ENCODE measurements at places on chromosomes 1 and 21.

DNA sequence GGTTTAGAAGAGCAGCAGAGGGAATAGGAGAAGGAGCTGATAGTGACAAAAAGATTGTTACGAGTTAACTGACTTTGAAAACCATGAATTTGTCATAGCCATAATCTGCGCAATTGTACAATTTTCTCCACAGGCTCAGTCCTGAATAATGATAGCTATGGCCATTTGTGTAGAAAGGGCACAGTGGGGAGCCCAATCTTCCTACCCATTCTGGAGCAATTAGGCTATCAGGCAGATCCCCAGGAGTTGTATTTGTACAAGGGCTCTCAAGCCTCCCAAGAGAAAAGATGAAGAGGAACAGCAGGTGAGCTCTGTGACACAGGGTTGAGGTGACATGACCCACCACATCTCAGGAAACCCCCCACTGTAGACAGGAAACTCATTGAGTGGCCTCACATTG is 42.1 kb upstream of the SAMD13 start:
- no peak for DNase-seq

DNA sequence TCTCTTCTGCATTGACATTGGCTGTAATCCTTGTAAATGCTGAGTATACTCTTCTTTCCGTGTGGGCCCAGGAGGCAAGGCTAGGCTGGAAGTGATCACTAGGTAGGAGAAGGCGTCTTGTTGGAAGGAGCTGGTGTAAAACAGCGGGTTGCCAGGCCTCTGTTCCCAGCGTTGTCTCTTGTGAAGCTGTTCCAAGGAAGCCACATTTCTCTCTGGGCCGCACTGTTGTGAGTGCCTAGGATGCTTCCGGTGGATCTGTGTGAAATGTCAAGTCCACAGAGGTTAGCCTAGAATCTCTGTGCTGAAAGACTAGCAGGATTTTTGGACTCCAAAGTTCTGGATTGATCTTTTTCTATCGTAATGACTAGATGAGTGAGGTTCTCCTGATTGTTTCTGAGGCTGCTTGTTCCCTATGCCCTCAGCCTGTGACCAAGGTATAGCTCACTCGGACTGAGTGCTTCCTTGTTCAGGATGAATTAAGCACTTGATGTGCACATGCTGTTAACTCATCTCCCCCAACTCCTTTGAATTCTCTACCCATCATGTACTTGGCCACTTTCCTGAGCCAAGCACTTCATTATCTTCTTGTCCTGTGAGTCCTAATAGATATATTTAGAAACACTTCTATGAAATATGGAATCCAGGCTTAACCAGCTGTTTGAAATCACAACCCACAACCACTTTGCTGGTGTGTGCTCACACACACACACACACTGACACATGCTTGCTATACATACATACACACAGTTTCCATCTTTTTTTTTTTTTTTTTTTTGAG is 63.3 kb downstream of the PBX1 start:
- no peak for DNase-seq

DNA sequence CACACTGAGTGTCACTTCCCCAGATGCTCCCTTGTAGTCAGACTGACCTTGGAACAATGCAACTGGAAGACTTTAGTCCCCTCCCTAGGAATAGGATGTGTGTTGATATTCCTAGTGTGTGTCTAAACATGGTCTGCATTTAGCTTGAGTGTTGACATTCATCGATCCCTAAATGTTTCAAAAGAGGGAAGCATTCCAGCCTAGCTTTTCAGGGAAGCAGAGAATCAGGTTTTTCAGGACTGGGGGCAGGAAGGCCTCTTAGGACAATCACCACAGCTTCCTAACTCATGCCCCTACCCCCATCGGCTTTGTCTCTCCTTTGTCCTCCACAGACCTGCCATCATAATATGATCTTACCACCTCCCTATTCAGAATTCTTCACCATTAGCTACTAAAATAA is 43.4 kb downstream of the NMNAT2 start:
- DNase-seq, result no peak

DNA sequence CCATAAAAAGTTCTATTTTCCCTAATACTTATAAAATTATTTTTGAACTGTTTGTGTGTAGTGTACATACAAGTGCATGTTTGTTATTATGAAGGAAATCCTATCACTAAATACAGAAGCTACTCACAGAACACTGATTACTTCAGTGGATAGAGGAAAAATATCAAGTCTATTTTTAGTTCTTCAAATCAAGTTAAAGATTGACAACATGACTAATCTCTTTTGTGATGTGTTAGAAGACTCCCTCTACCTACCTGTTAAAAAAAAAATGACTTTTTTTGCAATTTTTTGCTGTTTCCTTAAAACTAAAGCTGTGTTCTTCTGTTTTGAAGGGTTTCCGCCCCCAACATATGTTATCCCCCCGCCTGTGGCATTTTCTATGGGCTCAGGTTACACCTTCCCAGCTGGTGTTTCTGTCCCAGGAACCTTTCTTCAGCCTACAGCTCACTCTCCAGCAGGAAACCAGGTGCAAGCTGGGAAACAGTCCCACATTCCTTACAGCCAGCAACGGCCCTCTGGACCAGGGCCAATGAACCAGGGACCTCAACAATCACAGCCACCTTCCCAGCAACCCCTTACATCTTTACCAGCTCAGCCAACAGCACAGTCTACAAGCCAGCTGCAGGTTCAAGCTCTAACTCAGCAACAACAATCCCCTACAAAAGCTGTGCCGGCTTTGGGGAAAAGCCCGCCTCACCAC is 45.5 kb downstream of the NCF2 start:
- DNase-seq, result no peak

GRCh38 chr1:156893048-156893953 is at the start of gene PEAR1:
PEAR1 (plus strand) TSS chr1:156893718; CDS start chr1:156903927, 10,209 bp downstream.
- no peak for DNase-seq

GRCh38 chr1:74468982-74469603 is 43.3 kb downstream of the LRRC53 start:
- DNase-seq, result no peak

DNA sequence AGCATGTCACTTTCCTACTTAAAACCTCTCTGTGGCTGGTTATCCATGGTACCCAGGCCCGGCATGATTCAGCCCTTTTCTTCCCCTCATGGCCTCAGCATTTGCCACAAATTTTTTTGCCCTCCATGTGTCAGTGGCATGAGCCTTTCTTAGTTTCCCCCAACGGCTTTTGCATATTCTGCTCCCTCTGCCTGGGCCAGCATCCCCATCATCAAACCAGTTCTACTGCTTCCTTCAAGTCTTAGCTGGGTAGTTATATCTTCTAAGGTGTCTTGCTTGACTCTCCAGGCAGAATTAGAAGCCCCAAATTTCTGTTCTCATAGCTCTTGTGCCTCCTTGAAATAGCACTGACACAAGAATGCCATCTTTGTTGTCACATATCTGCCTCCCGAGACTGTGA is 127.9 kb downstream of the ELAVL4 start:
- DNase-seq, result no peak

- DNase-seq, result no peak
These were observed 325.7 kb downstream of the TGFB2 start for GRCh38 chr1:218670875-218671274.

DNA sequence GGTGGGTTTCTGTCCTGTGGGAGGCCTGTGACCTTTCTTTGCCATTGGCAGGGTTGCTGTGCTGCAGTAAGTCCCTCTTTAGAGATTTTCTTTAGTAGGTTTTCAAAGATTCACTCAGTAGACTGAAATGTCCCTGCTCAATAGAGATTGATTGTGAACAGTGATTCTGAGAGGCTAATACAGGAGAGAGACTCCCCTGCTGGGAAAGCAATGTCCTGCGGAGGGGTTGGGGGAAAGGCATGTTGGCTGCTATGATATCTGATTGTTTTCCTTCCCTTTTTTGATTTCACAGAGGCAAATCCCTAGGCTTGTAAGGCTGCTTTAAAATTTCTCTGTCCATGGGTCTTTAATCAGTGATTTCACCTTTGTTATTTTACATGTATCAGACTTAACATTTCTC is 589.9 kb downstream of the ADGRL2 start:
- DNase-seq, result no peak

DNA sequence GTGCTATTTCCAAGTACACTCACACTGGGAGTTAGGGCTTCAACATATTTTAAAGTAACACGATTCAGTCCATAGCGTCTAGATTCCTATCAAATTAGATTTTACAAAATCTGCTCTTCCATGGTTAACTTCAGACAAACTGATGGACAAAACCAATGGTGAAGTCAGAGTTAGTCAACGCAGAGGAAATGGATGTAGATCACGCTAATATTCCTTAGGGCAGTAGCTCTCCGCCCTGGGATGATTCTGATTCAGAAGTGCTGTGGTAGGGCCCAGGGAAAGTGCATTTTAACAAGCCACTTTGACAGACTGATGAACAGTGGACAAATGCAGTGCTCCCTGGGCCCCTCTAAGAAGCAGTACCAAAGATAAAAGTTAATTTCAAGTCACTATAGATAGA is 83.2 kb downstream of the HIVEP3 start:
- no peak for DNase-seq

DNA sequence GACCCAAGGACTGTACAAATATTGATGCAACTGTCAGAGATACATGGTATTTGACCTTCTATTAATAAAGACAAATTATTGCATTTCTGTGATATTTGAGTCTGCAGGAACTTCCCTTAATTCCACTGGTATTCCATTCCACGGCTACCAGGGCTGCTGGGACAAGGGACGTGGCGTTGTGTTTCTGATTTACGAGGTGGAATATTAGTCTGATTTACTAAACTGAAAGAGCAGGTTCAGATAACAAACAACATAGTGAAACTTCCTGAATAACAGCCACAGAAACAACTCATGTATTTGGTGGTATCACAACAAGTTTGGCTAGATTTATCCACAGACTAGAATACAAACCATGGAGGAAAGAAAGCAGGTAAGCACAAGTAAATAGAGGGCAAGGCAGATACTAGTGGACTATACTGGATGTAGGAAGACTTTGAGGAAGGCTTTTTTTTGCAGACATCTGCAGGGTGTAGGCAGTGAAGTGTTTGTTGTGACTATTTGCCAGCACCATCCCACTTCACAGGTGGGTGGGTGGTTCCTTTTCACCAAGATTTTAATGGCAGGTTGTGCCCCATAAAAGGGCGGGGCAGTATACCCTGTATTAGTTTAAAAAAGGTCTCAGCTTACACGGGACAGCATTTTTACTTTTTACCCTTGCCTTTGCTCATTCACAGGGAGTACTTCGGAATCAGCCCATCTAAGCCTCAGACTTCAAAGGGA is 100.4 kb downstream of the FGGY start:
- no peak for DNase-seq

GRCh38 chr1:20383631-20384030 is 93.0 kb downstream of the VWA5B1 start:
- no peak for DNase-seq

Measured in T-helper 22 cell (primary cell).